ENCODE measurements at places on chromosomes 6 and 20. TPM values are rescaled to one million over a fixed set of nuclear protein-coding genes. Genes with fewer than 3 reads are reported as not detected.

DNA sequence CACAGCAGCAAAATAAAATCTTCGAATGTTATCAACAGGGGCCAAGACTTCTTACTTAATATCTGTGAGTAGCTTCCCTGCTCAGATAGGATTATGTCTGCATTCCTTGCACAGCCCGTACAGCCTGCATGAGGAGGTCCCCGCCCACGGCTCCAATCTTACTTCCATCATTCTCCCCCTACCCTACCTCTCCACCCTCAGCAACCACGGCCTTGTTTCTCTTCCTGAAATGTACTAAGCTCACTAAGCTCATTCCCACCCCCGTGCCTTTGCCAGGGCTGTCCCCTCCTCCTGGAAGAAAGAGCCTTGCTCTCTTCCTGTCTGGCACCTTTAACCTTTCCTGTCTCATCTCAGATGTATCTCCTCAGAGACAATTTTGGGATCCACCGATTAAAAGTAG lies 120.4 kb downstream of the BCAS1 start:
- DNase-seq: no peak

DNA sequence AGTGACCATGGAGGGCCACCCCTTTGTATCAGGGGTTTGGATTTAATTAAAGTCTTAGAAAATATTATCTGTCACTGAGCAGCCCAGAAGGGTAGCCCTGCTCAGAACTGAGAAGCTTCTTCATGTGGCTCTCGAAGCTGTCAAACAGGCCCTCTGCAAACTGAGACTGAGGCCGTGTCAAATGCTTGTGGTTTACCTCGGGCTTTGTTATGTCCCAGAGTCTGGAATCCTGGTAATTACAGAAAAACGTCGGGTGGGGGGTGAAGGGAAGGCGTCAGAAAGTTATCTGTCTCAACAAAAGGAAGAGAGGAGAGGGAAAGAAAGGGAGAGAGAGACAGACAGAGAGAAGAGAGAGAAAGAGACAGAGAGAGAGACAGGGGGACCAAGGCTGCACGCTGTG lies 200.8 kb downstream of the BMP7 start:
- no peak for DNase-seq

DNA sequence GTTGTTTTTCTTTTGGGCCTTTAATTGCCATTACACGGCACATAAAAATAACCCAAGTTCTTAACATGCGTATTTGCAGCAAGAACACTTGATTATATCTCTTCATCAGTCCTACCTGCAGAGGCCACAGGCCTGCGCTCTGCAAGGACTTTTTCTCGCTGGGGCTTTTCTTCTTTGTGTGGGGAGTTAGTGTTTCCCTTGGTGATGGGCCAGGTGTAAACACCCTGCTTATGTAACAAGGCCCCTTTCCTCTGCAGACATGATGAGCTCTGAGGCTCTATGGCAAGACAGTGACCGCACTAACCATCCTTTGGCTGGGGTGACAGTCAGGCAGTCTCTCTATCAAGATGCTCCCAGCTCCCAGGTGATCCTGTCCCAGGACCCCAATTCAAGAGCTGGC lies 97.8 kb upstream of the PCSK2 start:
- DNase-seq: no peak

DNA sequence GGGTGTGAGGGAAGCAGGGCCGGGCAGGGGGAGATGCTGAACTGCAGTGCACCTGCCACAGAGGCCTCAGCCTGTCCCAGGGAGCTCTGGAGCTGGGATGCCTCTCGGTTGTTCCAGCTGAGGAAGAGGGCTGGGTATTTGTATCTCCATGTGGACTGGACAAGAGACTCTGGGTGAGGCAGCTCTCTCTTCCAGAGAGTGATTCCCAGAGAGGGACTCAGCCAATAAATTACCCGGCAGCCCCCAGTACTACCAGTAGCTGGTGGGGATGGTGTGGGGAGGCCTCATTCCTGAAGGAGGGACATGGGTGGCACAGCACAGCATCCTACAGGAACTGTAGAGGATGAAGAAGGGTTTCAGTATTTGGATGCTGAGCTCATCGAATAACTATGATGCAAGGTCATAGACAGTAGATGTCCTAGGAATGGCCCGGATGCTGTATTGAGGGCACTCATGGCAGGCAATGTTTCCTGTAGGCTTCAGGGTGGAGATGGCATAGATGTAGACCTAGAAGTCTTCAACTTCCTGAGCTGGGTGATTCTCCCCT lies 1.4 kb downstream of the FGD2 start:
- no peak for DNase-seq

Gene KCNQ5
- total RNA-seq: 4.3 TPM

- DNase-seq: no peak
These were observed 218.9 kb upstream of the PRDM1 start for GRCh38 chr6:105867277-105867676.

GRCh38 chr6:45956663-45957062 lies 59.0 kb downstream of the CLIC5 start:
- DNase-seq: no peak

Gene TEAD3
- 0.19 TPM for total RNA-seq

Gene BCAS4
- 35.2 TPM for total RNA-seq

Measured in activated naive CD8-positive, alpha-beta T cell treated with anti-CD3 and anti-CD28 coated beads, Interleukin-2, amount 10 ng/mL, durations not matched to agents 7 days and 5 days (primary cell).